ENCODE measurements at places on chromosomes 7 and 10.

GRCh38 chr10:47418321-47418720 is 34.2 kb upstream of the ZNF488 start:
- no peak for ATAC-seq

DNA sequence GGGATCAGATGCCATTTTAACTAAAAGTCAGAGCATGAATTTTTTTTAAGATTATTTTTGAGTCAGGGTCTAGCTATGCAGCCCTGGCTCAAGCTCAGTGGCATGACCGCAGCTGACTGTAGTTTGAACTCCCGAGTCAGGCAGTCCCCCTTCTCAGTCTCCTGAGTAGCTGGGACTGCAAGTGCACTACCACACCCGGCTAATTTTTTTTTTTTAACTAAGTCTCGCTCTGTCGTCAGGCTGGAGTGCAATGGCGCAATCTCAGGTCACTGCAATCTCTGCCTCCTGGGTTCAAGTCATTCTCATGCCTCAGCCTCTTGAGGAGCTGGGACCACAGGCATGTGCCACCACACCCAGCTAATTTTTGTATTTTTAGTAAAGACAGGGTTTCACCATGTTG is 7.8 kb downstream of the TAS2R41 start:
- no peak for ATAC-seq

DNA sequence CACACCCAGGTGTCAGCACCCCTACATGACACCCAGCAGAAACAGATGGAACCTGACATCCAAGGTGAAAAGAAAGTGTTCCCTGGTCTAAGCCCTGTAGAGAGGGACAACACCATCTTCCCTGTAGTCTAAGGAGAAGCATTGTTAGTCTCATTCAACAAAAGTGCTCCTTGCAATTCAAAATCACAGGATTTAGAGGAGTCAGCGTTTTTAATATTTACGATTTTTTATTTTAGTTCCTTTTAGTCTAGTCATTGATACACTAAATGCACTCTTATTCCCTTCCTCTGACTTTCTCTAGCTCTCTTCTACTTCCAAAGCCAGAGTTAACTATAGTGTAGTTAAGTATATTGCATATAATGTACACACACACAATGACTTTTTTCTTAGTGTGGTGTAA is 163.0 kb downstream of the TPK1 start:
- no peak for ATAC-seq

- no peak for ATAC-seq
Measured at GRCh38 chr7:121103086-121103485, 114.6 kb downstream of the CPED1 start.

DNA sequence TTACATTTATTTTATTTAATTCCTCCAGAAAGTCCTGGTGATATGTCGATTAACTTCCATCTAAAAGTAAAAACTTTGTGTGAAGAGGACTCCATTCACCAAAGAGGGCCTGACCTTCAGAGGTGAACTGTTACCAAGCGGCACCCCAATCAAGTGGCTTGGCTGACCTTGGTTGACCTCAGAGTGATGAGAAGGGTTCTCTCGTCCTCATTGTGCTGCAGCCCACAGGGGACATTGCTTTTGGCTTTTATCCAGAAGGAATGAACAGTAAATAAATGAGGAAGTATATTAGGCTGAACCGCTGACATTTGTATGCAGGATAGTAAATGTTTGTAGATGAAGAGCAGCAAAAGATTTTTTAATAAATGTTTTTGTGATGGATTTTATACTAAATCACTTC is 172.4 kb upstream of the MKI67 start:
- ATAC-seq = no peak

DNA sequence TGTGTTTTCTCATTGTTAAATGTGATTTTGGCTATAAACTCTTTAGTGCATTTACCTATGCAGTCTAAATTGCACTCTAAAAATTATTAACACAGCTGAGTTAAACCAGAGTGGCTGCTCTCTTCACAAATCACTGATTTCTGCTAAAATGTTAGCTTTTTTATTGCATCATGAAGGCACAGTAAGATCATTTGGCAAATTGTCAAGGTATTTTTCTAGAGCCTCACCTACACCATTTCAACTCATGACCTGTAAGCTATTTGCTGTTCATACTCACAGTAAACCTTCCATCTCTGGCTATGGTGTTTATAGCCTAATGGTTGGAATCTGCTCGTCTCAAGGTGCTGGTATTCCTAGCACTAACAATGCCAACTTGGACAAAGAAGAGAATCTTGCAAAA is 25.7 kb downstream of the NDUFB2 start:
- no peak for ATAC-seq

DNA sequence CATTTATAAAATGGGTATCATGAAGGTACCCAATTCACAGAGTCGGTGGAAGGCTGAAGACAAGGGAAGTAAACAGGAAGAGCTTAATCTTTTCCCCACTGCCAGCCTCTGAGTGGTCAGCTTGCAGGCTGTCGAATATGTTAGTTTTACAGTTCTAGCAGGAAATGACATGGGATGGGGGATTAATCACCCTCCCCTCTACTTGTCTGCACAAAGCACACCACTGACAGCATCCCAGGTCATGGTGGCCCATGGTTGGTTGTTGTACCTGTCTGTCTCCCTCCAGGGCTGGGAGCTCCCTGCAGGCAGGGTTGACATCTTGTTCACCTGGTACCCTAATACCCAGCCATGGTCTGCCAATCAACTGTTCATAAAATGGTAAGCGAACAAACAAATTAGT is 55.6 kb downstream of the GRB10 start:
- ATAC-seq = no peak

DNA sequence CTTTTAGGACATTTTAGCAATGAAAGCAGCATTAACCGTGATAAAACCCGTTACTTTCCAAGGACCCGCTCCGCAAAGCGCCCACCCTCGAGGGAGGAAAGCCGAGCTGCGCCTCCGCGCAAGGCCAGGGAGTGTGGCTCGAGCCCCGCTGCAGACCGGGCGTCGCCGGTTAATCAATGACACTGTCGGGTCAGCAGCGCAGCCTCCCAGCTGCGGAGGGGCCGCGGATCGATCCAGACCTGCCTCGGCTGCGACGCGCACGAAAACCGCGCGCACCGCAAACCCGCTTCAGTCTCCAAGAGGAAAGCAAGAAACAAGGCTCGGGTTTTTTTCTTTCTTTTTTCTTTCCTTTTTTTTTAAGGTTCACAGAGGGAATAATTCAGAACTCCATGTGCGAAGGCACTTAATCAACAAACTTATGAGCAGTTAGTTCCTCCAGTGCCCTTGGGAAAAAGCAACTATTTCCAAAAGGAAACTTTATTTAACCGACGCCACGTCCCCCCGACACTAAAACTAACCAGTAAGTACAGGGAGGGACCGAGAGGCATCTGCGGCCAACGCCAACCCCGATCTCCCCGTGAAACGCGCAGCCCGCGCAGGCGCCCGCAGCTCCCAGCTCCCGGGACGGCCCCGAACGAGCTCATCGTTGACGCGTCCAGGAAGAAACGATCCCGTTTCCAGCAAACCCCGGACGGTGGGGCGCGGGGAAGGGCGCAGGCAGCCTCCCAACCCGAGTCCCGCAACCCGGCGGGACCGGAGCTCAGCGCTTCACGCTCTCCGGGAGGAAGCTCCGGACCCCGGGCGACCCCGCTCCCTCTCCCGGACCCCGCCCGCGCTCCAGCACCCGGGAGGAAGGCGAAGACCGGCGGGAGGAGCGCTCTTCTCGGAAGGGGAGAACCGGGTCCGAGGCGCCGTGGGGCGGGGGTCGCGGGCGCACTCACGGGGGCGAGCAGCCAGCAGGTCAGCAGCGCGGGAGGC is 598 bp downstream of the VIPR2 start:
- no peak for ATAC-seq

GRCh38 chr10:131743190-131744151 is 157.3 kb upstream of the PPP2R2D start:
- ATAC-seq = peak; percentile 79

GRCh38 chr7:127346575-127347256 is 45.8 kb downstream of the ZNF800 start:
- no peak for ATAC-seq

DNA sequence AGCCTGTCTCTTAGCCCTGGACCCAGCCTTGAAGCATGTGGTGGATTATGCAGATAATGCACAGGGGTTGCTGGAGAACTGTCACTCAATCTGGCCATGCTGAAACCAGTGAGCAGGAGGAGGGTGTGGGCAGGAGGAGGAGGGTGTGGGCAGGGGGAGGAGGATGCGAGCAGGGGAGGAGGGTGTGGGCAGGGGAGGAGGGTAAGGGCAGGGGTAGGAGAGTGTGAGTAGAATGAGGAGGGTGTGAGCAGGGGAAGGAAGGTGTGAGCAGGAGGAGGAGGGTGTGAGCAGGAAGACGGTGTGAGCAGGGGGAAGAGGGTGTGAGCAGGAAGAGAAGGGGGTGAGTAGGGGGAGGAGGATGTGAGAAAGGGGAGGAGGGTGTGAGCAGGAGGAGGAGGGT is 18.8 kb downstream of the CAMK2B start:
- peak; percentile 4 for ATAC-seq

GRCh38 chr10:16944402-16944801 is 127.2 kb upstream of the RSU1 start:
- no peak for ATAC-seq

GRCh38 chr7:133539016-133539415 is 286.1 kb downstream of the EXOC4 start:
- no peak for ATAC-seq

GRCh38 chr7:80686576-80686975 is 48.1 kb downstream of the CD36 start:
- ATAC-seq = no peak

GRCh38 chr7:27109466-27110185 is 7.1 kb upstream of the HOXA2 start:
- no peak for ATAC-seq

- no peak for ATAC-seq
Measured at GRCh38 chr7:29922921-29923700, 66.5 kb downstream of the SCRN1 start.

DNA sequence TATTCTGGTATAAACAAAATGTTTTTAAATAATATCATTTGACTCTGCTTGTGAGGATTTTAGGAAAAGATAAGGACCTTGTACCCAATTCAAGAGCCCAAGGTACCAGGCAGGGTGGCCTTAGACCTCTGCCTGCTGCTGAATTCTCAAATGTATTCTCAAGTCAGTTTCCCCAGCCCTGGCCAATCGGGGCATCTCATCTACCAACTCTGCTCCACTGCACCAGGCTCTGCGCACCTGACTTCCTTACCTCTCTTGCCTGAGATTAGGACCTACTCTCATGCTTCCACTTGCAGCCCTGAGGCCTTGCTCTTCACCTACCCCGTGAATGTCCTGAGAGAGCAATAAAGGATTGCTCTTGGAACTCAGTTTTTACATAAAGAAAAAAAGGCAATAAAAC is 69.6 kb upstream of the EZH2 start:
- no peak for ATAC-seq

- no peak for ATAC-seq
Measured at GRCh38 chr7:94252124-94252523, 142.6 kb upstream of the COL1A2 start.

- peak; percentile 46 for ATAC-seq
Measured at GRCh38 chr7:20329389-20330238, 1.1 kb upstream of the ITGB8 start.

- ATAC-seq = peak; percentile 47
Measured at GRCh38 chr7:143016996-143017395, 9.9 kb downstream of the OR9A2 start.

- no peak for ATAC-seq
Measured at GRCh38 chr10:3797750-3798149, 12.7 kb upstream of the KLF6 start.

- ATAC-seq = no peak
Measured at GRCh38 chr7:150860291-150860977, 8.1 kb downstream of the AOC1 start.

- ATAC-seq = peak; percentile 56
Measured at GRCh38 chr7:43583424-43584194, 701 bp downstream of the STK17A start.

GRCh38 chr7:33559324-33559710 is 346.0 kb upstream of the BMPER start:
- ATAC-seq = no peak

DNA sequence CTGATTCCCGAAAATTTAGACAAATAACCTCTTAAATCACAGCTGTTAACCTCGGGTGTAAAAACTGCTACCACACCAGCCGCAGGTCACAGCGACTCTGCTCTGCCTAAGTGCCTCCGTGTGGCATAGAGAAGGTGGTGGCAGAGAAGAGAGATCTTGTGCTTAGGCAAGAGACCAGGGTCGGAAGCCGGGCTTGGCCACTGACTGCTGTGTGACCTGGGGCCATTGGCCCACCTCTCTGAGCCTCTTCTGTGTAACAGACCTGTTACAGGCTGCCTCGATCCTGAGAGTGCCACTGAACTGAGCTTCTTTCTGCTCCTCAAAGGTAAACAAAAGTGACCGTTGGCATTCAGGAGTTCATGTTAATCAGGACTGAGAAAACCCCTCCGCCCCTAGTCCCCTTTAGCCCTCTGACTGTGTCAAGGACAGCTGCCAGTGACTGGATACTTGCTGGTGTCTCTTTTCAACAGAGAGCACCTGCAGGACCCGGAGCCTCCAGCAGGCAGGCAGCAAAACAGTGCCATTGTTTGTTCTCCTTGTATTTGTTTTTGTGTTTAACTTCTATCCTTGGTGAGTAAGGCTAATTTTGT is 36.5 kb downstream of the ZMIZ1 start:
- ATAC-seq = no peak

DNA sequence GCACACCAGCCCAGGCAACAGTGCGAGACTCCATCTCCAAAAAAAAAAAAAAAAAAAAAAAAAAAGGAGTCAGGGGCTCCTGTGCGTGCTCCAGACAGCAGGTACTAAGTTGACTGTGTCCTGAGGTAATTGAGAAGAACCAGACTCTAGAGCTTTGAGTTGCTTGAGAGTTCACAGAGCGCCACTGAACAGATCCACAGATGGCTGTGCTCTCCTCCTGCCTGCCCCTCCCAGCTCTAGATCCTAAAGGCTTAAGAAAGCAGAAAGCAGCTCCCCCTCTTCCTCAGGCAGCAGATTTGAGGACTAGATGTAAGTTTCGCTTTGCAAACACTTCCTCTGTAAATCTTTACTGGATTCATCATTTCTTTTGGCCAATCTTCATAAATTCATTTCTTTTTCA is 38.7 kb downstream of the SHH start:
- no peak for ATAC-seq

DNA sequence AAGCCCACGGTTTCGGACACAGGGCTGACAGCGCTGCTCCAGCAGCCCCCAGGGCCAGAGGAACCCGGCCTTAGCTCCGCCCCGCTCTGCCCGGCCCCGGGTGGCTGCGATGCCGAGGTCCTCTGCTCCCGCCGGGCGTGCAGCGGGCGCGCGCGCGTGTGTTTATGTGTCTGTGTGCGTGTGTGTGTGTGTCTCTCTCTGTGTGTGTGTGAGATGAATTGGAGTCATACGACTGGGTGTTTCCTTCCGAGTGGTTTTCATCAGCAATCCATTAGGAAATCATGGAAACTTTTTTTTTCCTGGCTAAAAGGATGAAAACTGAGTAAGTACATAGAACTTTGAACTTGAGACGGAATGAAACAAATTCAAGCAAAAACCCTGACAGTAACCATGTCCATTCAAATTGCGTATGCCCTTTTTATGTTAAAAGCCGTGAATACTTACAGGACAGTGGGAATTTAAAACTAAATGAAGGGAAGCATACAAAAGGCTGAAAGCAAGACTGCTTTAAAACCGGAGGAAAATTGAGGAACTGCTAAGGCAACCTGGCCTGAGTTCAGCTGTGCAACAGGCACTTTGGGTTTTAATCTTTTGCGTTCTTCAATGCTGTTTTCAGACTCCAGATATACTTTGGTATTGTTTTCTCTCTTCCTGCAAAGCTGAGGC is at the start of gene CPED1:
CPED1 (plus strand) TSS at position 121 of the 666 bp plus-strand sequence. CDS start 911 bp downstream, outside the sequence.
- ATAC-seq = peak; percentile 90

Measured in stimulated activated memory B cell treated with anti-CD40 and anti-IgM and Interleukin-4, amounts not matched to agents 10 μg/mL and 1 μg/mL and 100 μg/mL, for 72 hours (primary cell).